ENCODE measurements at places on chromosomes 5 and 9. TPM values are rescaled to one million over a fixed set of nuclear protein-coding genes. Genes with fewer than 3 reads are reported as not detected.

Gene BARHL1
- 0.01 TPM for polyA plus RNA-seq

Gene CARD9
- 2.4 TPM for polyA plus RNA-seq

Gene LAMC3
- 0.66 TPM for polyA plus RNA-seq

DNA sequence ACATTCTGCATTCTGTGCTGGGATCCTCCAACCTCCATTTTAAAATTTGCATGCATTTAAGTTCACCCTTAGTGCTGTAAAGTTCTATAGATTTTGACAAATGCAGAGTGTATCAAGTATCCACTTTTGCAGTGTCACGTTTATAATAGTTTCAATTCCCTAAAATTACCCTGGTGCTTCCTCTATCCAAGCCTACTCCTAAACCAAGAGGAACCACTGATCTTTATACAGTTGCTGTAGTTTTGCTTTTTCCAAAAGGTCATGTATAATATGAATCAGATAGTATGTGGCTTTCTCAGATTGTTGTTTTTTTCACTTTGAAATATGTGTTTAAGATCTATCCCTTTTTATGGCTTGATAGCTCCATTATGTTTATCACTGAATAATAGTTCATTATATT, 468.4 kb upstream of the CDH6 start:
- no peak for DNase-seq

GRCh38 chr9:108048406-108049025, 558.9 kb upstream of the KLF4 start:
- DNase-seq, result no peak

GRCh38 chr5:33482335-33482734, 41.6 kb downstream of the TARS1 start:
- no peak for DNase-seq

- no peak for DNase-seq
Measured at GRCh38 chr5:108623826-108624225, 123.9 kb upstream of the FER start.

DNA sequence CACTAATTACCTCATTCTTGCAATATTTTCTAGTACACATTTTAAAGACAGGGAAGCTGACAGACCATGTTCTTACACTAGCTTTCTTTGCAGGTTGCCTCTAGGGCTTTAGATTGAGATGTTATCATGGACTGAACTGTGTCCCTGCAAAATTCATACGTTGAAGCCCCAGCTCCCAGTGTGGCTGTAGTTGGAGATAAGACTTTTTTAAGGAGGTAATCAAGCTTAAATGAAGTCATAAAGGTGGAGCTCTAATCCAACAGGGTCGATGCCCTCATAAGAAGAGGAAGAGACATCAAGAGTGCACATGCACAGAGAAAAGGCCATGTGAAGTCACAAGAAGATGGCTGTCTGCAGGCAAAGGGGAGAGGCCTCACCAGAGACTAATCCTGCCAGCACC, 471.2 kb upstream of the ACTBL2 start:
- DNase-seq, result no peak

GRCh38 chr9:34992376-34992951, 2.9 kb downstream of the DNAJB5 start:
- no peak for DNase-seq

DNA sequence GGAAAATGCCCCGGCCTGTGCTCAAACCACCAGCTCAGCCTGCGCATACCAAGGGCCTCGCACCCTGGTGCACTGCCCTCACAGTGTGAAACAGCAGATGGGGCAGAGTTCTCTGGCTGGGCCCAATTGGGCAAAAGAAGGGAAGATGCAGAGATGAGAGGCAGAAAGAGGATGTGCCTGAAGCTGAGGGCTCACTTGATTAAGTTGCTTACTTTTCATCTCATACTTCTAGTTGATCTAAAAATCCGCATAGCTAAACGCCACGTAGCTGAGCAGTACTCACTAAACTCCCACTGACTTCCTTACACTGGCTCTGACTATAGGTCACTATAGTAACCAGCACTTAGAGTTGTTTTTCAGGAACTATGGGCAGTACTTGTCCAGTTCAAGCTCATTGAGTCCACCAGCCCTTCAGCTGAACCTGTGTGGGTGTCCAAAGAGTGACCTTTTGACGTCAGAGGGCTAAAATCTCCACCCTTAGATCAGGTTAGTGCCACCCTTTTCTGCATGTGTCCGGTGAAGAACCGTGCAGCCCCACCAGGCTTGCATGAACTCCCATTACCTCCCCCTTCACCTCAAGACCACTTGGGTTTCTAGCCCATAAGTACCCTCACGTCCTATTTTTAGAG, 215.2 kb downstream of the AUH start:
- no peak for DNase-seq

GRCh38 chr5:139611703-139612584, 36.2 kb upstream of the CXXC5 start:
- DNase-seq, result no peak

- DNase-seq, result no peak
Measured at GRCh38 chr5:17398866-17399835, 98.9 kb upstream of the TAF11L2 start.

DNA sequence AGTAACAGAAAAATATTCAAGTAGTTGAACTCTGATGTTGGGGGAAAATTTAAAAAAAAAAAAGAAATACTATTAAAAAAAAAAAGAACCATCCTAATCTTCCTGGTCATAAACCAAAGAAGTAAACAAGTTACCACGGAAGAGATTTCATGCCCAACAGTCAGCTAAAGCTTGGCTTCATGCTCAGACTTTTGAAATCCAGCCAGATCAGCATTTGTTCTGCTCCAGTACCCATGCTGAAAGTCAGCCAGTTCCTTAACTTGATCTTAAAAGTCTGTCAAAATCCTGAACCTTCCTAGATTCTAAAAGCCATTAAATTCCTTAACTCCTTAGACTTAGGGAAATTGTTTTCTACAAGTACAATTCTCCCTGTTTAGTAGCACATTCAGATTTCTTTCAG, 908.7 kb upstream of the CDH9 start:
- DNase-seq, result no peak

- DNase-seq, result no peak
Measured at GRCh38 chr5:169703813-169704212, 66.7 kb downstream of the DOCK2 start.
